Vagina (tissue), 2 donors: ENCODE measurements at places on chromosomes 16 and 17.

DNA sequence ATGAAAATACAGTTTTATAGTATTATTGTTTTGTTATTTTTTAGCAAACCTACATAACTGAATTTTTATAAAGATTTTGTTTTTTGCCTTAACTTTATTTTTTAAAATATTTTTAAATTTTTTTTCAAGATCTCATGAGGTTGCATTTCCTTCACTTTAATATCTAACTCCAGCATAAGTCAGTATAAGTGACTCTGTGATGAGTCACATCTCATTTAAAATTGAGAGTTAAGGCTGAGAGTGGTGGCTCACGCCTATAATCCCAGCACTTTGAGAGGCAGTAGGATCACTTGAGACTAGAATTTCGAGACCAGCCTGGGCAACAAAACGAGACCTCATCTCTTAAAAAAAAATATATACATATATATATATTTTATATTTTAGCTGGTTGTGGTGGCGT lies 44.0 kb downstream of the NLK start:
- DNase-seq, result no peak

- DNase-seq, result no peak
Measured at GRCh38 chr16:53932975-53933374, 229.0 kb downstream of the FTO start.

DNA sequence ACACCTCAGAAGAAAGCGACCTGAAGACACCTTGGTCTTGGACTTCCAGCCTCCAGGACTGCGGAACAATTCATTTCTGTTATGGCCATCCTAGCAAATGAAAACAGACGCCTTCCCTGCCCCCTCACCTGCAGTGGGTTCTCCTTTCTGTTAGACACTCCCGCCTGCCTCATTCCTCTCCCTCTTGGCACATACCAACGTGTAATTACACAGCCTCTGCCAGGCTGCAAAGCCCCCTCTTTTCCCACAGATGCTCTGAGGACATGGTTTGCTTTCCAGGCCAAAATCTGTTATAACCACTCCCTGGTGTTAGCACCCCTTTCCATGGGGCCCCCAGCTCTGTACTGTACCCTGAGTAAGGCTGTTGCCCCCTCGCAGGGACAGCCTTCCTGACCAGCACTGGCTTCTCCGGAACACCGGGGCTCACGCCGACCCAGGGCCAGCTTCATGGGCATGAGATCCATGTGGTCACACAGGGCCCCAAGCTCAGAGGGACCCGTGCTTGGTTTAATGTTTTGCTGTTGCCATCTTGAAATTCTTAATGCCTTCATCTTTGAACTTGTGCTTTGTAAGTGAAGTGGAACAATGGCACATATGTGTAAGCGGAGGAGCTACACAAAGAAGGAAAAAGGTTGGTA lies 64.1 kb downstream of the SDK2 start:
- DNase-seq, result no peak

GRCh38 chr17:34220752-34221395 lies 34.2 kb upstream of the CCL2 start:
- no peak for DNase-seq

DNA sequence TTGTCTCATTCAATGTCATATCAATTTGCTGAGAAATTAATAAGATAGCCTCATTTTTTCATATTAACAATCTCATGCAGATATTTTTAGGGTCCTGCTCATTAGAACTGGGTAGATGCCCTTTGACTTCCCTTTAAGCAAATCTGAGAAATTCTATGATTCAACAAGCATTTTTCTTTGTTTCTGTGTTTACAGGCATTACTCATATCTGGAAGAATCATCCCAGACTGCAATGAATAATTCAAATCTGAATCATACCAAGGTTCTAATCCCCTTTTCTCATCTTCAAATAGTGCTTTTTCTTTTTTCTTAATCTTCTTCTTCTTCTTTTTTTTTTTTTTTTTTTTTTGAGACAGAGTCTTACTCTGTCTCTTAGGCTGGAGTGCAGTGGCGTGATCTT lies 69.2 kb upstream of the KIFC3 start:
- no peak for DNase-seq

GRCh38 chr17:48928876-48929811 lies 15.5 kb downstream of the SNF8 start:
- no peak for DNase-seq

DNA sequence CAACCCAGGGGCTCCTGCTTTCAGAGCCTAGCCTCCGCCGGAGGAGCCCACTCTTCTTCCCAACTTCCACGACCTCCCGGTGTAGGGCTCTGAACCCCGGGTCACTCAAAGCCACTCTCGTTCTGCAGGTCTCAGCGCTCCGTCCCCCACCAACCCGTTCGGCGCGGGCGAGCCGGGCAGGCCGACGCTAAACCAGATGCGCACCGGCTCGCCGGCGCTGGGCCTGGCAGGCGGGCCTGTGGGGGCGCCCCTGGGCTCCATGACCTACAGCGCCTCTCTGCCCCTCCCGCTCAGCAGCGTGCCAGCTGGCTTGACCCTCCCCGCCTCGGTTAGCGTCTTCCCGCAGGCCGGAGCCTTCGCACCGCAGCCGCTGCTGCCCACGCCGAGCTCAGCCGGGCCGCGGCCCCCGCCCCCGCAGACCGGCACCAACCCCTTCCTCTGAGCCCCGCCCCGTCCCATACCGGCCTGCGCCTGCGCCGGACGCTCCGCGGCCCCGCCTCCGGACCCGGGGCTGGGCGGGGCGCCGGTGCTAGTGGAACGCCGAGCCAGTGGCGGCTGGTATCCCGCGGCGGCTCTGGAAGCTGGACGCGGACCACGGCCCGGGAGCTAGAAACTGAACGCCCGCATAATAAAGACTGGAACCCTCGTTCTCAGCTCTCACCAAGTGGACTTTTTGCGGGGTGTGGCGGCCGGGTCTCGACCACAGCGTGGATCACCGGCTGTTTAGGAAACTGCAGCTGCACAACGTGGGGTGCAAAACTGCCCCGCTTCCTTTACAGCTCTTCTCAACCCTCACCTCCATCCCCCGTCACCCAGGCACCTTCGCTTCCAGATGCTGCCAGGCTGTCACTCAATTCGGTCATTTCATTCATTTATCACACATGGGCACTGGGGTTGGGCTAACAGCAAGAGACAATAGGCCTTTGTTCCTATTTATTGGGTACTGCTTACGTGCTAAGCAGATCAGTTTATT lies 5.0 kb upstream of the SPATA20 start:
- DNase-seq, result no peak

- no peak for DNase-seq
Measured at GRCh38 chr16:30049871-30050270, 15.7 kb upstream of the ALDOA start.

- no peak for DNase-seq
Measured at GRCh38 chr16:25922438-25922837, 230.7 kb downstream of the HS3ST4 start.

GRCh38 chr17:82400830-82401229 lies 17.3 kb upstream of the HEXD start:
- DNase-seq, result no peak

- DNase-seq, result no peak
Measured at GRCh38 chr17:30954046-30954830, 16.6 kb upstream of the RNF135 start.

GRCh38 chr16:87702325-87702811 lies 63.4 kb downstream of the KLHDC4 start:
- DNase-seq, result no peak

DNA sequence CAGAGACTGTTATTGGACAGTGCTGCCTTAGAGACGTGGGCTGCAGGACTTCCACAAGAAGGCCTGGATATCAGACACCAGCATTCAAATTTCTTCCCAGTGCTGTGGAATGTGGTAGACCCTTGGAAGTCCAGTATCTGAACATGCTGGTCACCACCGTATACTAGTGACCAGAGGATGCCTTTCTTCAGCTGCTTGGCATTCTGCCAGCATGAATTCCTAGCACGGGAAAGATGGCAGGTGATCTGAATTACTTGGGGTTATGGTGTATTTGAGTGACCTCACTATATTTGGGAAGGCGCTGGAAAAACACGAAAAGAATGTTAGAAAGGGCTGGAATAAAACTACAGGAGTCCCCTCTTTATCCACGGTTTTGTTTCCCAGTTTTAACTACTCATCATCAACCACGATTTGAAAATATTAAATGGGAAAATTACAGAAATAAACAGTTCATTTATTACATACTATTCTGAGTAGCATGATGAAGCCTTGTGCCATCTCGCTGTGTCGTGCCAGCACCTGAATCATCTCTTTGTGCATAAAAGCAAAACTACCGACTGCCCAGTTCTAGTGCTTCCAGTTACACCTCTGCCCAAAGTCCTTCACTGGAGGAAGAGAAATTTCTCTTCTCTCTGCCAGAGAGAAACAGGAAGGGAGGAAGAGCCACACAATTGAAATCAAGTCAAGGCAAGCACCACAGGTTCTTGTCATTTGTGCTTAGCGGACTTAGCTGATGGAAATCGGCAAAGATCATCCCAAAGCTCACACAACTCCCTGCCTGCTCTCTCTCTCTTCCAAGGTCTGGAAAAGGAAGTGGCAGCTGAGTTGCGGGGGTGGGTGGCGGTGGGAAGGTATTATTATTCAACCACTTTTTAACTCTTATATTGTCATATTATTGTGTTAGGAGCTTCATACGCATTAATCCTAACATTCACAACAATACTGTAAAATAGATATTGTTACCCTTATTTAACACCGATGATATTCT lies 1.4 kb upstream of the CHST4 start:
- no peak for DNase-seq

- DNase-seq, result no peak
Measured at GRCh38 chr17:48153691-48154358, 46.3 kb downstream of the SNX11 start.

DNA sequence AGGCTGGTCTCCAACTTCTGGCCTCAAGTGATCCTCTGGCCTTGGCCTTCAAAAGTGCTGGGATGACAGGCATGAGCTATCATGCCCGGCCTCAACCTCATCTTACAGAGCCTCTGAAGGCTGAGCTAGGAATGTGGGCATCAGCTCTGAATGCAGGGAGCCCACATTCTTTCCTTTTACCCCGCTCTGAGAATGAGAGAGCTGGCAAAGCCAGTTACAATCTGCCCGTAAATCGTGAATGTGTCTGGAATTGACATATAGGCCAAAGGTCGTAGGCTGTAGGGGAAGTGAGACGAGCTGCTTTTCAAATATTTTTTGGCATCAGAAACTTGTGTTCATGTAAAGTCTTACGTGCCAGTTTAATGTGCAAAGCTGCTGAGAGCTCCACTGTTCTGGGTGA lies 4.5 kb downstream of the TMEM238L start:
- DNase-seq, result no peak

GRCh38 chr17:11535231-11535630 lies 63.0 kb upstream of the DNAH9 start:
- DNase-seq, result no peak

DNA sequence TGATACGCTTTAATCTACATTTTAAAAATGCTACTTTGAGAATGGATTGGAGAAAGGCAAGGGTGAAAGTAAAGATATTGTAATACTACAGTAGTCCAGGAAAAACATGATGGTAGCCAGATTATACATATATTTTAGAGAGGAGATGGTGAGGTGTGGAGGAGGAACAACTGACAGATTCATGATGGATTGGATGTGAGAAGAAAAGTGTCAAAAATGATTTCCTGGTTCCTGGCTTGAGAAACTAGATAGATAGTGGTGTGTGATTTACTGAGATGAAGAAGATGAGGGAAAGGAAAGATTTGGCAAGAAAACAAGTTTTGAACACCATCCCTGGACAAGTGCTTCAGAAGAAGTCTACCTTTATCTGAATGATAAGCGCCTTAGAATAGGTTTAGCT lies 80.5 kb downstream of the CHD9 start:
- DNase-seq, result no peak

- no peak for DNase-seq
Measured at GRCh38 chr16:50809561-50809960, 67.7 kb downstream of the CYLD start.

DNA sequence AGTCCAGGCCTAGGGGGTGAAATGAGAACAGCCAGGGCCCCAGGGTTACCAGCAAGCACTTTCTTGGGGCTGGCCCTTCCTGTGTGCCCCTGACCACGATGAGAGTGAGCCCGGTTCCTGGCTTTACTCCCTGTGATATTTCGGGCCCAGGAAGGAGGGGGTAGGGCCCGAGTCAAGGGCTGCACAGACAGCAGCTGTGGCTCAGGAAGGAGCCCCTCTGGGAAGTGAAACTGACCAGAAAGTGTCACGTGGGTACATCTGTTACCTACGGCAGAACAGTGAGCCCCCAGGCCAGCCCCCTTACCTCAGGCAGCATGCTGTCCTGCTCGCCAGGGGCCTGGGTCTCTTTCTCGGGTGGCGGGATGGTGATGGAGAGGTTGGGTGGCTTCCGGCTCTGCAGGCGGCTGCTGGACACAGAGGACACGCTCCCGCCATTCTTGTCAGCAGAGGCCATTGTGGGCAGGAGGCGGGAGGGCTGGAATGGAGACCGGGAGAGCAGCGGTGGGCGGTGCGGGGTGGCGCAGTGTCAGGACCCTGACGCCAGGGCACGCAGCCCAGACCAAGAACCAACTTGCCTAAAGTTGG lies 13.8 kb downstream of the AANAT start:
- DNase-seq, result no peak

- DNase-seq, result no peak
Measured at GRCh38 chr17:49522357-49522890, 27.3 kb downstream of the NGFR start.

DNA sequence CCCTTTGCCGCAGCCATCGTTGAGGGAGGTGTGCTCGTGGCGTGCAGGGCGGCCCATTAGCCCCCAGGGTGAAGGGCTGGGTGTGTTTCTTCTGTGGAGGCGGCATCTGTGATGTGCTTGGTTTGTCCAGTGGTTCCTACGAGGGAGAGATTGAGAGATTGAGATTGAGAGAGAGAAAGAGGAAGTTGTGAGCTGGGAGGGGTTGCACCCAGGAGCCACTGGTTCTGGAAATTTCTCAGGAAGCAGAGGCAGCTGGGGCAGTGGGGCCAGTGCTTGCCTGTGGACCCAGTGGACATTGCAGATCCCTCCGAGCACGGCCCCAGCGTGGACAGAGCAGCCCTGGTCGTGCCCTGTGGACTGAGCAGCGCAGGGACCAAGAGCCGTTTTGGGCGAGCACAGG lies 72.0 kb upstream of the ZNF750 start:
- DNase-seq, result no peak

GRCh38 chr17:61394630-61395408 lies 4.8 kb upstream of the TBX2 start:
- no peak for DNase-seq

- no peak for DNase-seq
Measured at GRCh38 chr16:86609115-86609514, 30.8 kb downstream of the FOXL1 start.

DNA sequence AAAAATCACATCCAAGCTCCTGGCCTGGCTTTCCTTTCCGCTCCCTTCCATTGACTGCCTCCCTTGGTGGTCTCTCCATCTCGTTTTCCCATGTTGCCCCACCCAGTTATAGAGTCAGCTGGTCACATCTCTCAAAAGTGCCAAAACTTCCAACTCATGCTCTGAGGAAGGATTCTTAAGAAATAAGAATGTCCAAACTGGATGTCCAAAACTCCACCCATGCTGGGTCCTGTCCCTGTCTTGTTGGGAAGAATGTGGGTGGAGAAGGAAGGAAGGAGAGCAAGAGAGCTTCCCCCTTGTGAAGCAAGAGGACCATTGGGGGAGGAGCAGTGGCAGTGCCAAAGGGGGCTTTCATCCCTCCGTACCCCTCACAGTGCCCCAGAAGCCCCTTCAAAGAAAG lies 44.6 kb upstream of the MAP3K14 start:
- peak; percentile 55 for DNase-seq

GRCh38 chr17:77746896-77747554 lies 211.5 kb upstream of the TNRC6C start:
- no peak for DNase-seq

GRCh38 chr17:29581583-29582253 lies 7.7 kb downstream of the GIT1 start:
- no peak for DNase-seq

- DNase-seq, result no peak
Measured at GRCh38 chr17:56727876-56728617, 105.7 kb downstream of the C17orf67 start.

GRCh38 chr16:28165598-28165997 lies 46.2 kb downstream of the XPO6 start:
- no peak for DNase-seq
